ENCODE measurements at places on chromosomes 5 and 9. TPM values are rescaled to one million over a fixed set of nuclear protein-coding genes. Genes with fewer than 3 reads are reported as not detected.

POLR1E gene
- polyA plus RNA-seq = 9.3 TPM

FOXD4 gene
- polyA plus RNA-seq = 0.14 TPM

IFNE gene
- polyA plus RNA-seq = not detected

IL9 gene
- not detected for polyA plus RNA-seq

LCN12 gene
- polyA plus RNA-seq = 7.0 TPM

FBXO10 gene
- 3.5 TPM for polyA plus RNA-seq

ABLIM3 gene
- polyA plus RNA-seq = 81.3 TPM

KLF9 gene
- polyA plus RNA-seq = 39.5 TPM

CDH9 gene
- polyA plus RNA-seq = not detected
